Activated CD8-positive, alpha-beta memory T cell treated with anti-CD3 and anti-CD28 coated beads, Interleukin-2, amount 10 ng/mL, durations not matched to agents 7 days and 5 days (primary cell): ENCODE measurements at places on chromosomes 7 and 10. TPM values are rescaled to one million over a fixed set of nuclear protein-coding genes. Genes with fewer than 3 reads are reported as not detected.

DNA sequence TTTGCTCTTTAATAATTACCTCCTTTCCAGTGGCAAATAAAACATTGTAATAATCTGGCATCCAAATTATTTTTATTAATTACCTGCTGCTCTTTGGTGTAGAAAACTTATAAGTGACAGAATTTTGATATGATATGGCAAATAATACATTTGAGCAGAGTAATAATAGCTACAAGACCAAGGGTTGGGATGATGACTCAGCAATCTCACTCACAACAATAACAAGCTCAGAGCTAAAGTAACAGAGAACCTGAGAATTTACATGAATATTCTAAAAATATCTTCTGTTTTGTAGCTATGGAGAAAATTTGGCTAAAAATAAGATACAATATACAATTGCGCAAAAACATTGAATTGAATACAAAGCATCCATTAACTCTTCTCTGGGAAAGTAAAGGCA, 480.8 kb upstream of the COBL start:
- DNase-seq, result no peak
- H3K27ac ChIP-seq, result no peak overlapping the region
- H3K36me3 ChIP-seq, result no peaks in the 10 kb centered on the region
- no peaks in the 10 kb centered on the region for H3K4me1 ChIP-seq

Gene ANXA8
- 1.3 TPM for total RNA-seq

Gene UPK3B
- total RNA-seq, result 1.1 TPM

GRCh38 chr10:93435621-93436397, 46.3 kb downstream of the MYOF start:
- peaks cover 4% of the 10 kb centered on the region for H3K36me3 ChIP-seq
- DNase-seq, result no peak
- no peak overlapping the region for H3K27ac ChIP-seq

- H3K27me3 ChIP-seq, result no peaks in the 10 kb centered on the region
- no peaks in the 10 kb centered on the region for H3K4me1 ChIP-seq
- no peak overlapping the region for H3K27ac ChIP-seq
- H3K4me3 ChIP-seq, result no peak overlapping the region
Observed at GRCh38 chr10:76297780-76298281, 866.4 kb downstream of the LRMDA start.

Gene EVX1
- not detected for total RNA-seq
